SK-N-DZ (cell line): ENCODE measurements at places on chromosomes 16 and 17.

GRCh38 chr16:90072442-90073105 is 4.6 kb downstream of the PRDM7 start:
- DNase-seq, result no peak

DNA sequence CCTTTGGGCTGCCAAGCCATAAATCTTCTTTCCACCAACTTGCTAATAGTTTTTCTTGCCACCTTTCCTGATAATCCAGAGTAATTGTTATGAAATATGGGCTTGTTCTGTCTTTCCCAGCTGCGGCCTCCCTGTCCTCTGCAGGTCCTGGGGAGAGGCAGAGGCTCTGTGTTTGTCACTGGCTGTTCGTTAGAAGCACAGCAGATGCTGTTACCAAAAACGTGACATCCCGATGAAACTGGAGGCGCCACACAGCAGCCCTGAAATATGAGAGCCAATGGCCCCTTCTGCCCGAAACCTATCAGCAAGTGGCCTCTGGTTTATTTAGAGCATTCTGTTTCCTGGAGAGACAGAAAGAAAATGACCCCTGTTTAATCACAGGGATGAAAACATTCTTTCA is 115.1 kb upstream of the ANKFN1 start:
- DNase-seq, result no peak

DNA sequence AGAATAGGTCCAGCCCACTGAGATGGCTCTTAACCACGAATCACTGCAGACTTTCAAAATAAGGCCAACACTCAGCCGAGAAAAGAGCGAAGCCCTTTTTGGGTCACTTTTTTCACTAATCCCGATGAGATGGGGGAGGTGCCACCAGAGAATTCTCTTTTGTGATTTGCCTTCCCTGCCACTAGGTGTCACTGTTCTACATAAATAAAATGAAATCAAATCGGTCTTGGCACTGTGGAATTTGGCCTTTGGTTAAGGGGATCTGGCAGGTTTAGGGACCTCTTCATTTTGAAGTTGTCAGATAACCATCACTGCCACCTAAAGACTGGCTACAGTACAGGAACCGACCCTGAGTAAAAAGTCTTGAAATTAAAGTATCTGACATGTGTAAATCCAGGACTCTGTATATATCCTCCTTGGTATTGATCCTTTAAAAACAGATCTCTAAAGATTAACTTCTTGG is 147.0 kb downstream of the HS3ST4 start:
- peak; percentile 76 for DNase-seq

DNA sequence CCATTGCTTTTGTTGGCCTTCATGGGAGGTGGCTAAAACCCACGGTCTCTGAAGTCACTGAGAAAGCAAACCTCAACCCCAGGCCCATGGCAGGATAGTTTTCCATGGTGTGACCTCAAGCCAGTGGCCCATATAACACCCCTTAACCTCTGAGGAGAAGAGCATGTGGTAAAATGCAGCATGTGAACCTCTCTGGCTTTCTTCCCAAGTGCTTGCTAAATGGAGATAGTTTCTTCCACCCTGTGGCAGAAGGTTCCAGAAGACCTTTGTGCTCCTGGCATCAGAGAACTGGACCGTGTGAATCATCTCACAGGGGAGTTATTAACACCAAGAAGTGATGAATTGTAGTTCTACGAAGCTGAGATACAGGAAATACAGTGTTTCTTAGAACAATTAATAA is 47.3 kb downstream of the MYOCD start:
- DNase-seq, result no peak

DNA sequence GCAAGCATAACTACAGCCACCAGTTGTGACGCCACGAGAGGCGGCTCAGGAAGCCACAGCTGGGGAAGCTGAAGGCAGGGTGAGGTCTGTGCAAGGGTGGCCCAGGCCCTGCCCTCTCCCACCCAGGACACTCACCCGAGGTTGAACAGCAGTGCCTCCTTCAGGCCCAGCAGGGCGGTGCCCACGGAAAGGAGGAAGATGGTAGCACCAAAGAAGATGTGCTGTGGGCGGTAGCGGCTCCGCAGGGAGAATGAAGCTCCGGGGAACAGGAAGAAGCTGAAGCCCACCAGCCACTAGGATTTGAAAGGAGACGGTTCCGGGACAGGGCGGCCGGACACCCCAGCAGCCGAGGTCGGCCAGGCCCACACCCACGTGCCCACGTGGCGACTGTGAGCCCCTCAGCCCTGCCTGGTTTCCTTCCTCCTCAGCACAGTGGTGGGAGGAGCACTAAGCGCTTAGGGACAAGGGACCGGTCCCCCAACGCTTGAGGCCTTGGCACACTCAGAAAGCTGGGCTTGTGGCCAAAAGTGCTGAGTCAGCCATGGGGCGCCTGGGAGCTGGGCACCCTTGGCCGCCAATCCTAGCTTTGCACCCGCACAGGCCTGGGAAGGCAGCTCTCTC is 11.0 kb downstream of the CYB561 start:
- DNase-seq, result no peak

DNA sequence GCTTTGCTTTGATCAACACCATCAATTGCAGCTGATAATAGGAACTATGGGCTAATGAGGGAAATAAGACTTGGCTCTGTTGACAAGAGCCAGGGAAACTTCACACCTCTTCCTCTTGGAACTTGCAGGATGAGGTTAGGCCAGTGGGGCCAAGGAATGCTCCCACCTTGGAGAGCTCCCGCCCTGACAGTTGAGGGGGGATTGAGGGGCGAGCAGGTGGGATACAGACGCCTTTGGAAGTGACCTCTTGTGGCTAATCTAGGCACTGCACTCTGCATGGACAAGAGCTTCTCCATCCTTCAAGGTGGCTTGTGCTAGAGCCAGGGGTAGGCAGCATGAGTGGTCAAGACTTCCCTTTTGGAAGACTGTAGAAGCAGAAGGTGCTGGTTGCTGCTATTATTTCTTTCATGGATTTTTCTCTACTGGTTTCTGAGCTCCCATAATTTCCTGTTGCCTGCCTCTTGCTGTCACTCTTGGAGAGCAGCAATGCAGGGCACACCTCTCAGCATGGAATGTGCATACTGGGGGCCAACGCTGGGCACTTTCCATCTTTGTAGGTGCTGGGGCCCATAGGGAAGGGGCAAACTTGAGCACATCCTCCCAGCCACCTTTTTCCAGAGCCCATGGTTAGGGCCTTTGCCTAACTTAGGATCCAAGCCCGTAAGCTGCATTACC is 2.3 kb upstream of the PHF12 start:
- peak; percentile 83 for DNase-seq

- peak; percentile 87 for DNase-seq
These were observed at the start of gene ASPHD1 for GRCh38 chr16:29900102-29900887. Gene ASPHD1 (plus strand): TSS chr16:29900488. CDS start chr16:29900972, 484 bp downstream.

GRCh38 chr16:65125322-65125721 is 3.5 kb upstream of the CDH11 start:
- DNase-seq, result no peak

DNA sequence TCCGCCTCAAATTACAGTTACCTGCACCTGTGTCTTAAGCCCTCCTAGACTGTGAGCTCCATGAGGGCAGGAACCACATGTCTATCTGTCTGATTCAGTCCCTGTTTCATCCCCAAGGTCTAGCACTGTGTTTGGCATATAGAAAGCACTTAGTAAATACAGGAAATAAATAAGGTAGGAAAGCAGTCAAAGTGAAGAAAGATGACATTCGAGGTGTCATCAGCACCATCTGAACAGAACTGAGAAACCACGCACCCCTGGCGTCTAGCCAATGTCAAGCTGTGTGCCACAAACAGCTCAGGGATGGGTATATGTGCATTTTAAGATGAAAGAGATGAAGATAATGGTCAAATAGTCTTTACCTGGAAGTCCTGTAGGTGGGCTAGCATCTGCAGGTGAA is 79.6 kb upstream of the ATP2A3 start:
- DNase-seq, result no peak

DNA sequence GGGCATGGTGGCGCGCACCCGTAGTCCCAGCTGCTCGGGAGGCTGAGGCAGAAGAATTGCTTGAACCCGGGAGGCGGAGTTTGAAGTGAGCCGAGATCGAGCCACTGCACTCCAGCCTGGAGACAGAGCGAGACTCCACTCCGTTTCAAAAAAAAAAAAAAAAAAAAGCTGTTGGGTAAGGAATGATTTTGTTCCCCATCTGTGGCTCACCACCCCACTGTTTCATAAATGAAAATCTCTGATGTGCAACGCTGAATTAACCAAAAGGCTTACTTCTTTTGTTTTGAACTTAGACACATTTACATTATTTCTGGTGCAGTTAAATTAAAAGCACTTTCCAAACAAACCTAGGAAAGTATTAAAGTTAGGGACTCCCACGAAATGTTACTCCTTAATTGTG is 1.2 kb upstream of the METTL9 start:
- DNase-seq, result no peak

GRCh38 chr16:2842340-2843000 is 12.4 kb downstream of the ZG16B start:
- DNase-seq, result no peak

DNA sequence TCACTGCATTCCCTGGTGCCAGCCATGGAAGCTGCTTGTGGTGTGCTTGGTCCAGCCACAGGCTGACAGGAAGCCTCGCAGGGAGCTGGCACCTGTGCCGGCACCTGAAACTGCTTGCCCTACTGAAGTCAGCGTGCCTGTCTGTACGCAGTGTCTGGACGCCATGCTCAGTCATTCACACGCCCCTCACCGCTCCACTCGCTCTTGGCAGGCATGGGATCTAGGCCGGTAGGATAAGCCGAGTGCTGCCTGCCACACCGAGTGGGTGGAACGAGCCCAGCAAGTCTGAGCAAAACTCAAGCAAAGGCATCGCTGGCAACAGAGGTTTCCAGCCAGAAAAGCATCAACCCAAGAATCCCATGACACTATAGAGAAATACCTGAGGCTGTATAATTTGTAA is 350.6 kb downstream of the CDH11 start:
- DNase-seq, result no peak

DNA sequence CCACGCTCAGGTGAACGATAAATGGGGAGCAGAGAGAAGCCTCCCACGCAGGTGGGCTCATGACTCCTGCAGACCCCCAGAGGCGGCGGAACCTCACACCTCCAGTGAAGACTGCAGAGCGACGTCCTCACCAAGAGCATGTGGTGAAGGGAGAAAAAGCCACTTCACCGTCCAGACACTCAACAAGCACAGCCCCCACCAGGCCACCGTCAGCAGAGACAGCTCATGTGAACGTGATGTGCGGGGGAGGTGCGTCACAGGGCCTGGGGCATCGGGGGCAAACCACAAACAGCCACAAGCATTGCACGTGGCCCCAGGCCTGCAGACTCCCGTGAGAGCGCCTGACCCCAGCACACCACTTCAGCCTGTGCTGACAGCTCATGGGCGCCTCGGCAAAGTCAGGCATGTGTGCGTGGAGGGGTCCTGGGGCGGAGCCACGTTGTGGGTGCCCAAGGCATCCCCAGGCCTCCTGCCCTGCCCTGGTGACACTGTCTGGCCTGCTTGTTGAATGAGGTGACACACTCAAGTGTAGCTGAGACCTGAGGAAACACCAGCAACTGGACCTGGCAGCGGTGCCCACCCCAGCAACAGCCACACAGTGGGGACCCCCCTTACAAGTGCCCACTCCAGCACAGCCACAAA is 19.0 kb downstream of the LMF1 start:
- DNase-seq, result no peak

GRCh38 chr16:719815-720446 is 1.0 kb upstream of the ANTKMT start:
- peak; percentile 78 for DNase-seq

- DNase-seq, result no peak
These were observed 44.1 kb upstream of the ADORA2B start for GRCh38 chr17:15900871-15901270.

- no peak for DNase-seq
These were observed 10.7 kb downstream of the PROCA1 start for GRCh38 chr17:28700830-28701492.

- no peak for DNase-seq
These were observed 11.6 kb downstream of the ZACN start for GRCh38 chr17:76090517-76091129.

GRCh38 chr17:51764387-51764971 is 394.0 kb downstream of the CA10 start:
- peak; percentile 68 for DNase-seq

DNA sequence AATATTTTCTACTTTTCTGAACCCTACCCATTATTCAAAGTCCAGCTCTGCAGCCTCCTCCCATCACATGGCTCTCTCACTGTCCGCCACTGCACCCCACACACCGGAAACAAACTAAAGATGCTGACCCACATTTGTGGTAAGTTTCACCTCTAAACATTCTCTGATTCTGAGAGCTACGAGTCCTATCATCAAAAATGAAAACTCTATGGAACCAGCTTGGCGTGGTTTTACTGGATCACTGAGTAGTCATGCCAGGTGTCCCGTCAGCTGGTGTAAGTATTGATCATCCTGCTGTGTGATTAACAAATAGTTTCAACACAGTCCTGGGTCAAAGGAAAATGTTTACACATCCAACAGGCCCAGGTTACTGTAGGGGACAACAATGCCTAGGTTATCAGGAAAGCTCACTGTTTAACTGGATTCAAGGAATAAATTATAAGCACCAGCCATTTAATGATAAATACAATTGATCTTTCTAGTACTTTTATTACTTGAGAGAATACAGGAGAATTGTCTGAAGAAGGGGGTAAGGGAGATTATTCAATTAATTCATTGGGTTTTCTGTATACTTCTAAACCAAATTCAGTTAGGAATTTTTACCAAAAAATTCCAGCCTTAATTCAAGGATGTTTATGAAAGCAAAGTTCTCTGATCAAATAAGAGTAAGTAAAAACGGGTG is 33.9 kb downstream of the CYTH1 start:
- no peak for DNase-seq

DNA sequence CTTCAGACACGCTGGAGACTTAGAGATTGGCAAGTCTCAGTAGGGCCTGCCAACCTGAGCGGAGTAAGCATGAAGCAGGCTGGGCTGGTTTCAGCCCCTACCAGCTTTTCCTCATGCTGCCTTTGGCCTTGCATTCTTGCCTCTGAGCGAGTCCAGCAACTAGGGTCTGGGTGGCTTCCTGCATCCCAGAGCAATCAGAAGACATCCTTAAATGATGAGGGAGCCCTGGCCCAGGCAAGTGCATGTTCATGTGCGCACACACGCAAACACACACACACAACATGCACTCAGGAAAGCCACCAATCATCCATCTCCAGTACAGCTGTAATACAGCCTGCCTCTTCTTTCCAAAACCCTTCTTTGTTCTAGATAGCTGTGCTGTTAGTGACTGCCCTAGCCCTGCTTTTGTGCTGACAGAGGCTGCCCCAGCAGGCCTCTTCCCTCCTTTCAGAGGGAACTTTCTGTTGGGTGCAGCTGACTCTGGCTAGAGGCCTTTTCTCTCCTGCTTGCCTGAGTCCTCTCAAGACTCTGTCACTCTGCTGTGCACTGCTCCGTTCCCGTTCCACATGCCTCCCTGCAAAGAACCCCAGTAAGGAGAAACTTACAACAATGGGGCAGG is 30.7 kb upstream of the TBX2 start:
- DNase-seq, result no peak

DNA sequence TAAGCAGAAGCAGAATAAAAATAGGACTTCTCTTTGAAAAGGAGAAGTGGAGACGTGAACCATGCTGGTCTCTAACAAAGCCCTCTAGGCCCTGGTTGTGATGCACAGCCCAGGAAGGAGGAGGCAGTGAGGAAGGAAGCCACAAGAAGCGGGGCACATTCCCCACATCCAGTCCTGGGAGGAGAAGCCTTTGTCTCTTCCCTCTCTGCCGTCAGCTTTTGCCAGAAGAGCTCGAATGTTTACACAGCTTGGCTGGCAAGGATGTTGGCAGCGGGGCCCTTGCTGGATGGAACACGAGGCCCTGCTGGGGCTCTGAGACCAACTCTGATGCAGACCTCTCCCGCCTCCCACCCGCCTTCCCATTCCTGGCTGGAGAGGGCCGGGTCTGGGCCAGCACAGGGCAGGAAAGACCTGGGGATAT is 91.3 kb downstream of the MAF start:
- DNase-seq, result no peak

- no peak for DNase-seq
These were observed at the start of gene ZDHHC1 for GRCh38 chr16:67415872-67416793. Gene ZDHHC1 (minus strand): TSS chr16:67416477. CDS start chr16:67407775, 8,702 bp downstream.

GRCh38 chr16:86681031-86681756 is 102.8 kb downstream of the FOXL1 start:
- DNase-seq, result no peak
